ENCODE measurements at places on chromosomes 5 and 9.

GRCh38 chr5:142904416-142904815 lies 134.2 kb downstream of the ARHGAP26 start:
- DNase-seq = no peak

- DNase-seq = no peak
Observed at GRCh38 chr9:114207034-114207810, 51.9 kb downstream of the COL27A1 start.

- no peak for DNase-seq
Observed at GRCh38 chr5:15609076-15609725, 109.2 kb downstream of the FBXL7 start.

DNA sequence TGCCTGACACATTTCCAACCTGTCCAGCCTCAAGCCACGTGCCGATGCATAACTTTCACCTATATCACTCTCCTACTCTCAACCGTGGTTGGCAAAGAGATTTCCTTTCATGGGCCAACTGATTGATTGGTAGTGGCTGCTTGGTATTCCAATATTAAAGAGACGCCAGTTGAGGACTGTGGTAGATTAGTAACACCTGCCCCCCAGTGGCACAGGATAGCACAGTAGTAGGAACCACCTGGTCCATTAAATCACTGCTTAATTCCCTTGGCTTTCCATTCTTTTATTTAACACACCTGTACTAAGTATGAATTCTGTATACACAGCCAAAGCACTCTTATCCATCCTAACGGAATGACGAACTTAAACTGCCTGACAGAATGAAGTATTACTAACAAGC lies 19.1 kb upstream of the FOXB2 start:
- DNase-seq = no peak

DNA sequence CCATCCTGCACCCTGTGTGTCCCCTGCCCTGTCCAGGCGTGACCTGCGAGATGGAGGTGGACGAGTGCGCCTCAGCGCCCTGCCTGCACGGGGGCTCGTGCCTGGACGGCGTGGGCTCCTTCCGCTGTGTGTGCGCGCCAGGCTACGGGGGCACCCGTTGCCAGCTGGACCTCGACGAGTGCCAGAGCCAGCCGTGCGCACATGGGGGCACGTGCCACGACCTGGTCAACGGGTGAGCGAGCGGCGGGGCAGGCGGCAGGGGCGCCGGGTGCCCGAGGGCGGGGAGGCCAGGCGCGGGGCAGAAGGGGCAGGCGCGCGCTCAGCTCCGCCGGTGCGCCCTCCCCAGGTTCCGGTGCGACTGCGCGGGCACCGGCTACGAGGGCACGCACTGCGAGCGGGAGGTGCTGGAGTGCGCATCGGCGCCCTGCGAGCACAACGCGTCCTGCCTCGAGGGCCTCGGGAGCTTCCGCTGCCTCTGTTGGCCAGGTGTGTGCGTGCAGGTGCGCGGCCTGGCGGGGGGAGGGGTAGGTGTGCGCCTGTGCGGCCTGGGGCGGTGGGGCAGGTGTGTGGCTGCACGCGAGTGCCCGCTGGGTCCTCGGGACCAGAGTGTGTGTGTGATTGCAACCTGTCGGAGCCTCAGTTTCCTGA lies 10.0 kb downstream of the CRB2 start:
- DNase-seq = no peak
